CD4-positive, alpha-beta memory T cell (primary cell): ENCODE measurements at places on chromosomes 6 and 20. TPM values are rescaled to one million over a fixed set of nuclear protein-coding genes. Genes with fewer than 3 reads are reported as not detected.

Gene ADGRF1
- not detected for total RNA-seq

- no peaks in the 10 kb centered on the region for H3K27me3 ChIP-seq
- no peak overlapping the region for H3K27ac ChIP-seq
- H3K4me1 ChIP-seq: no peaks in the 10 kb centered on the region
- H3K36me3 ChIP-seq: no peaks in the 10 kb centered on the region
- no peak overlapping the region for H3K4me3 ChIP-seq
- DNase-seq: no peak
Measured at GRCh38 chr6:143586557-143586956, 75.0 kb upstream of the FUCA2 start.

GRCh38 chr20:44537993-44538392 lies 16.1 kb upstream of the SERINC3 start:
- H3K27ac ChIP-seq: no peak overlapping the region
- peaks cover 12% of the 10 kb centered on the region for H3K4me1 ChIP-seq
- no peaks in the 10 kb centered on the region for H3K36me3 ChIP-seq
- DNase-seq: no peak
- H3K27me3 ChIP-seq: no peaks in the 10 kb centered on the region

GRCh38 chr20:12815231-12815768 lies 193.5 kb upstream of the SPTLC3 start:
- no peaks in the 10 kb centered on the region for H3K36me3 ChIP-seq
- no peak for DNase-seq
- H3K27me3 ChIP-seq: no peaks in the 10 kb centered on the region
- H3K27ac ChIP-seq: no peak overlapping the region

GRCh38 chr6:155349129-155349528 lies 34.8 kb upstream of the TFB1M start:
- no peak for DNase-seq
- H3K4me1 ChIP-seq: no peaks in the 10 kb centered on the region
- no peaks in the 10 kb centered on the region for H3K27me3 ChIP-seq
- no peaks in the 10 kb centered on the region for H3K36me3 ChIP-seq

Gene PYGB
- total RNA-seq: 34.0 TPM

DNA sequence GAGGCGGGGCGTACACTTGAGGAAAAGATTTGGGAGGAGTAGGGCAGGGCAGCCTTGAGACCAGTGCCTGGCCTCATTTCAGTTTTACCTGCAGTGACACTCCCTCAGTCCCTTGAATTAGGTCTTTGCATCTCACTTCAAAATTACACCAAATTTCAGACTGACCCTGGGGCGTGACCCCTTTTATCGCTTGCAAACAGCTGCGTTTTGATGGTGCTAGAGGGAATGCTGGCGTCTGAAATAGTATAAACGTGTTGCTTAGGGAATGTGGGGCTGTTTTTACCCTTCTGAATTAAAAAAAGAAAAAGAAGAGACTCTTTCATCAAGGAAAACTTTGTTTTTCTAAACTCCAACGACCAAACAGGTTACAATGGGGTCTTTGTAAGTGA lies 21.0 kb downstream of the COL9A1 start:
- no peak overlapping the region for H3K27ac ChIP-seq
- no peak for DNase-seq
- H3K36me3 ChIP-seq: no peaks in the 10 kb centered on the region

Gene TP53INP2
- 0.86 TPM for total RNA-seq

- no peak overlapping the region for H3K4me3 ChIP-seq
- H3K36me3 ChIP-seq: no peaks in the 10 kb centered on the region
- DNase-seq: no peak
- no peaks in the 10 kb centered on the region for H3K4me1 ChIP-seq
- H3K27me3 ChIP-seq: no peaks in the 10 kb centered on the region
- H3K27ac ChIP-seq: no peak overlapping the region
Measured at GRCh38 chr6:88177961-88178464, 11.9 kb upstream of the CNR1 start.

DNA sequence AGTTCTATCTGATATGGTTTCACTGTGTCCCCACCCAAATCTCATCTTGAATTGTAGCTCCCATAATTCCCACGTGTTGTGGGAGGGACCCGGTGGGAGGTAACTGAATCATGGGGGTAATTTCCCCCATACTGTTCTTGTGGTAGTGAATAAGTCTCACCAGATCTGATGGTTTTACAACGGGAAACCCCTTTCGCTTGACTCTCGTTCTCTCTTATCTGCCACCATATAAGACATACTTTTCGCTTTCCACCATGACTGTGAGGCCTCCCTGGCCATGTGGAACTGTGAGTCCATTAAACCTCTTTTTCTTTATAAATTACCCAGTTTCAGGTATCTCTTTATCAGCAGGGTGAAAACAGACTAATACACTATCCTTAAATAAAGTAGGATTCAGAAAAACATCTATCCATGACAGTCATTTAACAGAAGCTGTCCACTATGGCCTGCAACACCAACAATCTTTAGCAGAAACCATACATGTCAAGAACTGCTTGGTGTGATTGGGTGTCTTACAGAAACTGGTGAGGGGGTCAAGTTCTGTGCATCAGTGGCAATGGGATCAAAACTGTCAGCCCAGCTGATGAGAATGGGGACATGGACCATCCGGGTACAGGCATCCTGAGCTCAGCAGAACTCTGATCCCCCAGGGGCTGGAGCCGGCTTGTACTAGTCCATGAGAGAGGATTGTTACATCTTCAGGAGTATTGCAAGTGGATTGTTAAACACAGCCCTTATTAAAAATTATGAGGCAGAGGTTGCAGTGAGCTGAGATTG lies 59.2 kb downstream of the SCML4 start:
- no peaks in the 10 kb centered on the region for H3K4me1 ChIP-seq
- no peak for DNase-seq
- H3K36me3 ChIP-seq: no peaks in the 10 kb centered on the region
- no peak overlapping the region for H3K27ac ChIP-seq
- H3K4me3 ChIP-seq: no peak overlapping the region
